ENCODE measurements at places on chromosomes 2 and 18.
A peak's percentile ranks its signal among the peaks of the same experiment; 100 is the strongest.

- H3K27me3 ChIP-seq: no peaks in the 10 kb centered on the region
- no peaks in the 10 kb centered on the region for H3K4me1 ChIP-seq
- no peak for DNase-seq
- H3K36me3 ChIP-seq: no peaks in the 10 kb centered on the region
- H3K4me3 ChIP-seq: no peak overlapping the region
These were observed 51.6 kb upstream of the ATP8B1 start for GRCh38 chr18:57854726-57855125.

GRCh38 chr2:44077942-44078511, 82.2 kb upstream of the LRPPRC start:
- no peak for DNase-seq
- H3K27ac ChIP-seq: no peak overlapping the region
- H3K4me3 ChIP-seq: no peak overlapping the region
- H3K27me3 ChIP-seq: no peaks in the 10 kb centered on the region
- H3K4me1 ChIP-seq: no peaks in the 10 kb centered on the region
- H3K36me3 ChIP-seq: no peaks in the 10 kb centered on the region

GRCh38 chr2:67320861-67321587, 76.1 kb upstream of the ETAA1 start:
- H3K4me1 ChIP-seq: peaks cover 17% of the 10 kb centered on the region
- H3K4me3 ChIP-seq: peak overlapping the region; percentile 32
- no peaks in the 10 kb centered on the region for H3K36me3 ChIP-seq
- no peak overlapping the region for H3K27ac ChIP-seq

DNA sequence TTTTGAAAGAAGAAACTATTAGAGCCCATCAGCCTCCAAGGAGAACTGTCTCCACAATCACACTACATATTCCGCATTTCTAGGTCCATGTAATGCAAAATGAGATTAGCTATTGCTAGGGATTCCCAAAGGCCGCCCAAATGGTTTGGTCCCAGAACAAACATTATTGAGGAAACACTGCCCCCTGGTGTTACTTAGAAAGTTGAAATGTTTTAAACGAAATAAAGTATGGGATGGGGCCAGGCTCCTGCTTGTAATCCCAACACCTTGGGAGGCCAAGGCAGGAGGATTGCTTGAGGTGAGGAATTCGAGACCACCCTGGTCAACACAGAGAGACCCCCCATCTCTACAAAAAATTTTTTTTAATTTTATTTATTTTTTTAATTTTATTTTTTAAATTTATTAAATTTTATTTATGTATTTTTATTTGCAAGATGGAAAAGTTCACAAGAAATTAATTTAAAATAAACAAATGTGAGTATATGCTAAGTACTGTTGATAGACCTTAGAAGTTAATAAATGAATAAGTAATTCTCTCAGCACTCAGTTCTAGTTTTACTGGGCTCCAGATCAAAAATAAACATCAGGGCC, 5.5 kb downstream of the NHEJ1 start:
- no peak for DNase-seq
- no peak overlapping the region for H3K4me3 ChIP-seq

DNA sequence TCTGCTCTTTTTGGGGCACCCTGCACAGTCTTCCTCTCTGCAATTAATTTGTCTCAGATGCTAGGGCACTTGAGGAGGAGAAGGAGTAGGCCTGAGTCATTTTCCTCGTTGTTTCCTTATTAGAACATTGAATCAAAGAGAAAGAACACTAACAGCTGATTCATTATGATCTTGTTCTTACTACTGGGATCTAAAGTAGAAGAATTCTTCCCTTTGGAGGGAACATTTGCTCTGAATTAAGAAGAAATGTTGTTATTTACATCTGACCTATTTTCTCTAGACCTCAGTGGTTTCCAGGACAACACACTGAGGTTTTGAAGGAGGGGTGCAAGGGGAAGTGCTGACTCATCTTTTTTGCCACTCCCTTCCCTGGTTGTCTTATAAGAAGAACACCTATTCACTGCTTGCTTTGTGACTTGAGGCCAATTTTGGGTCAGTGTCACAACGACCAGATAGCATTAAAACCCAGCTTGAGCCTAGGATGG, 24.3 kb upstream of the STAT1 start:
- H3K4me1 ChIP-seq: no peaks in the 10 kb centered on the region
- no peak overlapping the region for H3K27ac ChIP-seq
- H3K4me3 ChIP-seq: no peak overlapping the region
- H3K36me3 ChIP-seq: no peaks in the 10 kb centered on the region
- no peak for DNase-seq
- H3K27me3 ChIP-seq: no peaks in the 10 kb centered on the region

DNA sequence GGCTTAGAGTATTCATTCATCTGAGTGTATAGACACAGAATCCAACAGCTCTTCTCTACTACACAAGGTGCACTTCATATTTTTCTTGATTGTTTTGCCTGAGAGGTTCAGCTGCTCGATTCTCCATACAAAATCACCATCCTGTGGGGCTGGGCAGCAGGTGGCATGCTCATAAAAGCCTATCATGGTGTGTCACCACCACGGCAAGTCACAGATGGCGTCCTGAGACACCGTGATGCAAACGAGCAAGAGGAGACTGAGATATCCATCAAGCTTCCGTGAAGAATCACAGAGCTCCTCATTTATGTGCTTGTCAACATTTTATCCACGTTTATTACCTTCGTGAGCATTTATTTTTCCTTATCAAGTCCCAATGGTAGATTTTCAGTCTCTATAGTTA, 22.4 kb upstream of the NRP2 start:
- no peaks in the 10 kb centered on the region for H3K36me3 ChIP-seq
- H3K27ac ChIP-seq: no peak overlapping the region
- H3K27me3 ChIP-seq: no peaks in the 10 kb centered on the region

GRCh38 chr2:199997296-199997695, 41.9 kb downstream of the MAIP1 start:
- no peaks in the 10 kb centered on the region for H3K4me1 ChIP-seq
- no peak overlapping the region for H3K27ac ChIP-seq
- no peaks in the 10 kb centered on the region for H3K36me3 ChIP-seq
- H3K4me3 ChIP-seq: no peak overlapping the region

GRCh38 chr2:40851661-40852060, 399.8 kb upstream of the SLC8A1 start:
- no peaks in the 10 kb centered on the region for H3K27me3 ChIP-seq
- no peak overlapping the region for H3K27ac ChIP-seq
- no peak overlapping the region for H3K4me3 ChIP-seq
- H3K36me3 ChIP-seq: no peaks in the 10 kb centered on the region
- no peaks in the 10 kb centered on the region for H3K4me1 ChIP-seq

GRCh38 chr18:13658436-13659204, 67.7 kb downstream of the FAM210A start:
- H3K36me3 ChIP-seq: no peaks in the 10 kb centered on the region
- no peak overlapping the region for H3K4me3 ChIP-seq
- H3K27me3 ChIP-seq: no peaks in the 10 kb centered on the region
- DNase-seq: no peak
- H3K4me1 ChIP-seq: no peaks in the 10 kb centered on the region
- no peak overlapping the region for H3K27ac ChIP-seq

DNA sequence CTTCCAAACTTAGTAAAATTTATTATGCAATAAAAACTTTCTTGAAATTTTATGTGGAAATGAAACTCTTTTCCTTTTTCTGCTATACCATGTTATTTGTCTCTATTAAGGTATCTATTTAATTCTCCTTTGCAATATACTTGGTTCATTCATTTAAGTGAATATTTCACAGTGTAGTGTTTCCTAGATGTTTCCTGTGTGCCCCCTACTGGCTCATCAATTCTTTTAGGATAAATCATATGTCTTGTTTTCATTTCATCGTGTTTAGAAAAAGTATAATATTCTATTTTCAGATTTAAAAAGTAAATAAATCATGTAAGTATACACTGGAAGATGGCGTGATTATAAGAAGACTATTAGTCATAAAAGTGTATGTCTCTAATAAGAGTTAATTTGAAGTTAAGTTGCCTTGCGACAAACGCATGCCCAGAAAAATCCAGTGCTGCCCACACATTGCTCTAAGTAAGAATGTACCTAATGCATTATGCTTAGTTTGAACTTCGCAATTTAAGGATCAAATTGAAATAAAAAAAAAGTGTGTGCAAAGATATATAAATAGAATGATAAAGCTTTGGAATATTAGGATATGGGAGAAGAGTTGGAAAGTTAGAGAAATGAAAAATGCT, 525.4 kb downstream of the KCNJ3 start:
- H3K36me3 ChIP-seq: no peaks in the 10 kb centered on the region
- no peak overlapping the region for H3K4me3 ChIP-seq
- DNase-seq: no peak

- no peaks in the 10 kb centered on the region for H3K36me3 ChIP-seq
- peak overlapping the region; percentile 91 for H3K4me3 ChIP-seq
- DNase-seq: peak; percentile 76
- peaks cover 30% of the 10 kb centered on the region for H3K4me1 ChIP-seq
- H3K27me3 ChIP-seq: no peaks in the 10 kb centered on the region
- peak overlapping the region; percentile 90 for H3K27ac ChIP-seq
These were observed 6.2 kb downstream of the GLI2 start for GRCh38 chr2:120741571-120742561.

- peaks cover 3% of the 10 kb centered on the region for H3K4me1 ChIP-seq
- H3K36me3 ChIP-seq: peaks cover under 1% of the 10 kb centered on the region
- no peak for DNase-seq
- H3K27ac ChIP-seq: no peak overlapping the region
These were observed 43.5 kb downstream of the GORASP2 start for GRCh38 chr2:170972296-170973224.

- no peak overlapping the region for H3K4me3 ChIP-seq
- no peaks in the 10 kb centered on the region for H3K36me3 ChIP-seq
- no peak overlapping the region for H3K27ac ChIP-seq
- no peaks in the 10 kb centered on the region for H3K27me3 ChIP-seq
These were observed 226.3 kb upstream of the SPHKAP start for GRCh38 chr2:228407821-228408220.

DNA sequence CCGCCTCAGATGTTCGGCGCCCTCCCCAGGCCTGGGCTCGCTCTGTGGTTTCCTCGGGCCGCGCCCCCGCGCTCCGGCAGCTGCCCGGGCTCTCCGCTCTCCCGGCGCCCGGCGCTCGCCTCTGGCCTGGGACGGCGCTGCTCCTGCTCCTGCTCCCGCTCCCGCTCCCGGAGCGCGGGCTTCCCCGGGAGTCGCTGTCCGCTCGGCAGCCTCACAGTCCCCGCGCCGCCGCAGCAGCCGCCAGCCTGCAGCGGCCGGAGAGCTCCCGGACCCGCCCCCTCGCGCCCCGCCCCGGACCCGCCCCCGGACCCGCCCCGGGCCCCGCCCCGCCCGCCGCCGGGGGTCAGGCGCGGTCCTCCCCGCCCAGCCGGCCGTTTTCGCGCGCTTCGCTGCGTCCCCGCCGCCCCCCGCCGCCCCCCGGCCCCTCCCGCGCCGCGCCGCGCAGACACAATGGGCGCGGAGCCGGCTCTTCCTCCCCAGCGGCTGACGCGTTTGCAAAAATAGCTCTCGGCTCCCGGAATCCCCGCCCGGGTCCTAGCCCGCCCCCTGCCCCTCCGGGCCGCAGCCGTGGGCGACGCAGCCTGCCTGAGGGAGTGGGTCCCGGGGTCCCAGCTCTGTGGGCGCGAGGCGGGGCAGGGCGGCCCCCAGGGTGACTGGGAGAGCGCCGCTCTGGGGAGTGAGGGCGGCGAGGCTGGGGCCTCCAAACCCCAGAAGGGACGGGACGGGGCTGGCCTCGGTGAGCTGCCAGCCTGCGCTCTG, at the start of gene ARL4C:
Gene ARL4C, minus strand, starts transcription at position 247 of the 759 bp plus-strand sequence. CDS start 495 bp downstream, outside the sequence.
- H3K4me1 ChIP-seq: no peaks in the 10 kb centered on the region
- H3K27ac ChIP-seq: peak within 1 kb of the TSS; percentile 73
- no peaks in the 10 kb centered on the region for H3K27me3 ChIP-seq
- H3K4me3 ChIP-seq: peak within 1 kb of the TSS; percentile 68
- no peak for DNase-seq

GRCh38 chr18:40531051-40531450, 1424.0 kb upstream of the PIK3C3 start:
- no peak overlapping the region for H3K27ac ChIP-seq
- no peaks in the 10 kb centered on the region for H3K4me1 ChIP-seq
- H3K4me3 ChIP-seq: no peak overlapping the region
- H3K27me3 ChIP-seq: no peaks in the 10 kb centered on the region
- H3K36me3 ChIP-seq: no peaks in the 10 kb centered on the region

GRCh38 chr2:144936442-144936841, 416.5 kb upstream of the ZEB2 start:
- no peaks in the 10 kb centered on the region for H3K27me3 ChIP-seq
- H3K4me3 ChIP-seq: no peak overlapping the region
- H3K27ac ChIP-seq: no peak overlapping the region
- no peaks in the 10 kb centered on the region for H3K4me1 ChIP-seq
- DNase-seq: no peak

DNA sequence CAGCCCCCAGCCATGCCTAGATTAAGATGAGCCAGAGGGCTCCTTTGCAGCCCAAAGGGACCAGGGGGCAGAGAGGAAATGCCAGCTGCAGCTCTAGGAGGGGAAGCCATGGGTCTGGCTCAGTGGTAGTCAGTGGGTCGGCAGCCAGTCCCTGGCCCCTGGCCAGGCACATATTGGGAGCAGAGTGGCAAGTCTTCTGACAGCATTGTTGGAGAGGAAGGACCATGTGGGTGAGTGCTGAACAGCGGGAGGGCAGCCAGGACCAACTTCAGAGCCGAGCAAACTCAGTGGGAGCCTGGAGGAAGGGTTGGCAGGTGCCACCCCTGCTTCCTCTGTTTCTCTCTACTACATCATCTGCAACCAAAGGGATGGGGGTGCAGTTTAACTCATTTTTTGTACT, 140.5 kb upstream of the PELI1 start:
- peaks cover 10% of the 10 kb centered on the region for H3K4me1 ChIP-seq
- H3K36me3 ChIP-seq: no peaks in the 10 kb centered on the region
- H3K4me3 ChIP-seq: no peak overlapping the region
- DNase-seq: no peak

DNA sequence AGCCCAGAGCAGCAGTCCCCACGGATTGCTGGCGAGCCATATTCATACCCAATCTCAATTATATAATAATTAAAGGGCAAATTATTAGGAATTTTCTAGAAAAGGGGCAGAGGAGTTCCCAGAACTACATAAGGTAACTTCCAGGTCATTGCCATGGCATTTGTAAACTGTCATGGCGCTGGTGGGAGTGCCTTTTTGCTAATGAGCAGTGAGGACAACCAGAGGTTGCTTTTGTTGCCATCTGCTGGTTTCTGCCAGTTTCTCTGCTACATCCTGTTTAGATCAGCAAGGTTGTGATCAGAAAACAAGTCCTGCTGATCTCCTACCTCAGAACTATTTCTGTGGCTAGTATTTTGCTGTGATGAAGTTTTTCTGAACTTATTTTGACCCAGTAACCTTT, 159.8 kb upstream of the PIEZO2 start:
- no peak overlapping the region for H3K4me3 ChIP-seq
- H3K36me3 ChIP-seq: no peaks in the 10 kb centered on the region
- no peak for DNase-seq
- H3K4me1 ChIP-seq: peaks cover 2% of the 10 kb centered on the region
- no peaks in the 10 kb centered on the region for H3K27me3 ChIP-seq
- no peak overlapping the region for H3K27ac ChIP-seq

GRCh38 chr2:126436411-126436810, 219.5 kb upstream of the GYPC start:
- H3K36me3 ChIP-seq: no peaks in the 10 kb centered on the region
- no peaks in the 10 kb centered on the region for H3K4me1 ChIP-seq
- H3K4me3 ChIP-seq: no peak overlapping the region
- no peak overlapping the region for H3K27ac ChIP-seq
- DNase-seq: no peak

GRCh38 chr2:46066601-46067000, 230.6 kb upstream of the EPAS1 start:
- DNase-seq: no peak
- no peaks in the 10 kb centered on the region for H3K4me1 ChIP-seq
- H3K27ac ChIP-seq: no peak overlapping the region
- no peaks in the 10 kb centered on the region for H3K36me3 ChIP-seq
- H3K4me3 ChIP-seq: no peak overlapping the region

GRCh38 chr2:57440437-57440836, 606.2 kb upstream of the VRK2 start:
- no peaks in the 10 kb centered on the region for H3K4me1 ChIP-seq
- no peak overlapping the region for H3K4me3 ChIP-seq
- H3K27ac ChIP-seq: no peak overlapping the region
- H3K36me3 ChIP-seq: no peaks in the 10 kb centered on the region
- H3K27me3 ChIP-seq: no peaks in the 10 kb centered on the region

All from H1 (cell line).